ENCODE measurements at places on chromosomes 16 and 17.

- no peak for DNase-seq
Measured at GRCh38 chr16:19294156-19294649, 8.7 kb downstream of the CLEC19A start.

GRCh38 chr17:65029605-65030336 is 26.8 kb downstream of the GNA13 start:
- no peak for DNase-seq

GRCh38 chr17:38825762-38826247 is 684 bp upstream of the CWC25 start:
- no peak for DNase-seq

DNA sequence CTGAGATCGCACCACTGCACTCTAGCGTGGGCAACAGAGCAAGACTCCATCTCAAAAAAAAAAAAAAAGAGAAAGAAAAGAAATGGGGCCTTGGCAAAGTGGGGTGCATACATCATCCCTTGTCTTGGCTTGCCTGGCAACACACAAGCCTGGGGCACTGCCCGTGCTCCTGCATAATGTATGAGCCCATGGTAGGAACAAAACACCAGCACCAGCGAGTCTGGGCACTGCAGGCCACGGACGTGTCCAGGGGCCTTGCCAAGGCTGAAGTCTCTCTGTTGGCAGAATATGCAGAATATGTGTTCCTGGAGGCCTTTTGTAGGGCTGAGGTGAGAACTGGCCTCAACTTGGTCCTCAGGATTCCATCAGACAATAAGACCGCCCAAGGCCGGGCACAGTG is 15.7 kb upstream of the ALDOA start:
- DNase-seq: no peak

DNA sequence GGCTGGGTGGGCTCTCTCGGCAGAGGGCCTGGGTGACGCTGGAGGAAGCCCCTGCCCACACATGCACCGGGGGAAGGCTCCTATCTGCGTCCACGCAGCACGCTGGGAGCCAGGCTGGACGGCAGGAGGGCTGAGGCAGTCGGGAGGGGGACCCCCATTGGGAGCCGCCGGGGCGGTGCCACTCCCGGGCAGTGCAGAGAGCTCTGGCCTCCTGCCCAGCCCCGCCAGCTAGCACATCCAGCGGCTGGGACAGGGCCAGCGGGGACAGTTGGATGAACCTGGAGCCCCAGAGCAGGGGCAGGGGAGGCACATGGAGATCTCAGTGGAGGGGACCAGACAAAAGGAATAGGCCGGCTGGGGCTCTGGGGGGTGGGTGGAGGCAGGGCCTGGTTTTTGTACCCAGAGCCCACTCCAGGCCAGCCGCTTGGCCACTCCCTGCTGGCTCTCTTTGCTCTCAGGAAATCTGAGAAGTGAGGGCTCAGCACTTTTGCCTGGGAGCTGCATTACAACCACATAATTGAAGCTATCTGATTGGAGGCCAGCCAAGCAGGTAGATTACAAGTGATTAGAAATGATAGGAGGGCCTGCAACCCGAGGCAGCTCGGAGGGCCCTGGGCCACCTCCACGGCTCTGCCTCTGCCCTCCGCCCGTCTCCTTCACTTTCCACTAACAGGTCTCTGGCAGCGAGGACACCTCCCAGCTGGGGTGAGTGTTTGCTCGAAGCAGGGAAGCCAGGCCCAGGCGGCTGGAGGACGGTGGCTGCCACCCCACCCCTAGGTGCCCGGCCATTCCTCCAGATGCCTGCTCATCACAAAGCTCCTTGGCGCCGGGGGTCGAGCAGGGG is 40.1 kb downstream of the ENGASE start:
- DNase-seq: no peak

- DNase-seq: no peak
Measured at GRCh38 chr17:59327981-59328290, 3.5 kb upstream of the YPEL2 start.

- DNase-seq: no peak
Measured at GRCh38 chr17:42795061-42795460, 3.4 kb downstream of the COA3 start.

GRCh38 chr17:68435876-68436842 is 21.1 kb downstream of the WIPI1 start:
- peak; percentile 70 for DNase-seq

- no peak for DNase-seq
Measured at GRCh38 chr17:32746698-32747097, 130.2 kb downstream of the MYO1D start.

DNA sequence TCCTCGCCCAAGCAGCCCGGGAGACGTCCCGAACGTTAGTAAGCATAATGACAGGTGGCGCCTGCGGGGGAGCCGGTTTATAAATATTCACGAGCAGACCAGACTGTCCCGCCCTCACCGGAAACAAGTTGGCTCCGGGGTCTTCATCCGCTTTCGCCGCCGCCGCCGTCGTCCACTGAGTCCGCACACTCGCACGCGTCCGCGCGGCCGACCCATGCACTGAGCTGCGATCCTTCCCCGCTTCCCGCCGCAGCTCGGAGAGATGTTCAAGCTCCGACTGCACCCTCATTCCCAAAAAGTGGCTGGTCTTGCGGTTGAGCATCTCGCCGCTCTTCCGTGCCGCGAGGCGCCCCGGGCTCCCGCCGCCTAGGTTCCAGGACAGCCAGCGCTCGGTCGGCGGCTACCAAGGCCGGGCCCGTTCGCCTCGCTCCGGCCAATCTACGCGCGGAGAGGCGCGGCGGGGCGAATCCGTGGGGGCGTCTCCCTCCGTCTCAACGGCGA is 385 bp downstream of the CFAP119 start:
- DNase-seq: peak; percentile 17

- no peak for DNase-seq
Measured at GRCh38 chr16:615122-615521, 15.7 kb upstream of the WFIKKN1 start.

DNA sequence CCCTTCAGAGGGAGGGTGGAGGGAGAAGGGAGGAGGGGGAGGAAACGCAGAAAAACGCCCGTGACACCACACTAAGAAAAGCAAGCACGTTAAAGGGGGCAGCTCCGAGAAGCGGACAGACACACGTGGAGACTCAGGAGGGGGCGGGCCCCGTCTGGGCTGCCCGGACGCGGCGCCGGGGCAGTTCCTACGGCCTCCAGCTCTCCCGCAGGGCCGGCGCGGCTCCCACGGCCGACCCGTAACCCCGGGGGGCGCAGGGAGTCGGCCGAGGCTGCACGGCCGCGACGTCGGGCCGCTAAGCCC is 362 bp downstream of the KLHDC4 start:
- DNase-seq: peak; percentile 38

GRCh38 chr16:4913130-4913773 is 23.7 kb downstream of the PPL start:
- DNase-seq: no peak

Data from stimulated activated CD8-positive, alpha-beta memory T cell treated with anti-CD3 and anti-CD28 coated beads, Interleukin-2, amount 100 ng/mL, for 1 hour (primary cell).